ENCODE measurements at places on chromosomes 3 and 15. TPM values are rescaled to one million over a fixed set of nuclear protein-coding genes. Genes with fewer than 3 reads are reported as not detected.
A peak's percentile ranks its signal among the peaks of the same experiment; 100 is the strongest.

The SPSB4 gene
- not detected for total RNA-seq

The HYAL1 gene
- total RNA-seq = 0.14 TPM

The NEK10 gene
- 0.70 TPM for total RNA-seq

GRCh38 chr3:43872301-43872700 is 181.6 kb downstream of the ABHD5 start:
- DNase-seq = no peak
- peaks cover 32% of the 10 kb centered on the region for H3K27me3 ChIP-seq
- H3K27ac ChIP-seq = no peak overlapping the region
- no peaks in the 10 kb centered on the region for H3K4me1 ChIP-seq

- no peak overlapping the region for H3K4me3 ChIP-seq
- DNase-seq = peak; percentile 56
- no peaks in the 10 kb centered on the region for H3K27me3 ChIP-seq
- peaks cover 16% of the 10 kb centered on the region for H3K4me1 ChIP-seq
- peak overlapping the region; percentile 34 for H3K27ac ChIP-seq
These were observed 11.6 kb upstream of the VGLL4 start for GRCh38 chr3:11655196-11655928.

DNA sequence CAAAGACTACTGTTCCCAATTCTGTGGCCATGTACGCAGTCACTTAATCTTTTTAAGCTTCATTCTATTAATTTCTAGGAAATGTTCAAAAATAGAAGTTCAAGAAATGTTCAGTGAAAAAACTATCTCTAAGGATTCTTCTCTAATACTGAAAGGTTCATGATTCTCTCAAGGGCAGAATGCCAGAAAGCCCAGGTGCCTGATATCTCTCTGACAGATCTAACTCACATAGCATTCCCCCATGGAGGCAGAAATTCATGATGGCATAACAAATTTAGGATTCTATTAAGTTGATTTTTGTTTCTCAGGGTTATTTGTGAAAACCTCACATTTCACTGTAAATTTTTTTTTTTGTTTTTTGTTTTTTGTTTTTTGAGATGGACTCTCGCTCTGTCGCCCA is 17.5 kb downstream of the CHRM5 start:
- H3K36me3 ChIP-seq = no peaks in the 10 kb centered on the region
- DNase-seq = no peak
- no peaks in the 10 kb centered on the region for H3K27me3 ChIP-seq
- no peak overlapping the region for H3K4me3 ChIP-seq
- H3K4me1 ChIP-seq = peaks cover 8% of the 10 kb centered on the region

- H3K4me1 ChIP-seq = no peaks in the 10 kb centered on the region
- H3K36me3 ChIP-seq = peaks cover 22% of the 10 kb centered on the region
- no peak overlapping the region for H3K4me3 ChIP-seq
- no peak overlapping the region for H3K27ac ChIP-seq
- H3K27me3 ChIP-seq = no peaks in the 10 kb centered on the region
These were observed 21.0 kb downstream of the LSM3 start for GRCh38 chr3:14199641-14200040.

- no peak overlapping the region for H3K27ac ChIP-seq
- H3K27me3 ChIP-seq = no peaks in the 10 kb centered on the region
- no peak for DNase-seq
- no peak overlapping the region for H3K4me3 ChIP-seq
These were observed 592.4 kb downstream of the EPHA3 start for GRCh38 chr3:89699771-89700170.

- H3K27me3 ChIP-seq = no peaks in the 10 kb centered on the region
- no peak for DNase-seq
- no peaks in the 10 kb centered on the region for H3K4me1 ChIP-seq
- no peaks in the 10 kb centered on the region for H3K36me3 ChIP-seq
- no peak overlapping the region for H3K27ac ChIP-seq
These were observed 107.9 kb downstream of the MEIS2 start for GRCh38 chr15:36992454-36992853.

DNA sequence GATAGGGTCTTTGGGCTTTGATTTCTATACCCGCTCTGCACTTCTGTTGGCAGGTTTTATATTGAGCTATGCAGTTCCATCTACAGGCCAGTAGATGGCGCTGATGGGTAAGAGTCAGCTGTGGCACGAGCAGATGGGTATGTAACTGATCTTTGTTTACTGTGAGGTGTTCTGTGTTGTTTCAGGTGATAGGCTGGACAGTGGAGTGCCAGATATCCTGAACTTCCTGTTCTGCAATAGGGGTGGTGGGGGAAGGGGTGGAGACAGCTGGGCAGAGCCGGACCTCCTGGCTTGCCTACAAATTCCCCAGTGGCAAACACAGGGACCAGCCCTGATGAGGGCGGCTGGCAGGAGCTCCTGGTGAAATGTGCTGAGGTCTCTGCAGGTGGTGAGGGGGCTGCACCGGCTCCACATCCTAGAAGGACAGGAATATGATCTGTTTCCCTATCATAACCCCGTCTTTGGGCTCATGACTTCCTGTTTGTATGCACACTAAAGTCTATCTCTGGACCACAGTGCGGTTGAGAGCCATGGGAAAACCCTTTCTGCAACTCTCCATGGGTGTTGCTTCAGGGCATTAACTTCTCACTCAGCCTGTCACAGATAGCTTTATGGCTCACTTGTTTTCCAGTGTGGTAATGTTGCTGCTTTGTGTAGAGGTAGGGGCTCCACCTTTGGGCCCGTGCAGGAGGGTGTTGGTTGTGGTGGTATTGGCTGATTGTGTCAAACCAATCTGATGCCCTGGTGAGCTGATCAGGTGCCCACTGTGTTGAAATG is 13.4 kb upstream of the FAM98B start:
- H3K4me3 ChIP-seq = no peak overlapping the region
- H3K4me1 ChIP-seq = peaks cover 8% of the 10 kb centered on the region
- peak overlapping the region; percentile 7 for H3K27ac ChIP-seq
- peak; percentile 63 for DNase-seq
- H3K27me3 ChIP-seq = peaks cover 44% of the 10 kb centered on the region

- H3K27me3 ChIP-seq = no peaks in the 10 kb centered on the region
- H3K4me1 ChIP-seq = no peaks in the 10 kb centered on the region
- no peak overlapping the region for H3K4me3 ChIP-seq
- no peaks in the 10 kb centered on the region for H3K36me3 ChIP-seq
- DNase-seq = no peak
These were observed 146.3 kb downstream of the ALCAM start for GRCh38 chr3:105513042-105513441.

- no peaks in the 10 kb centered on the region for H3K4me1 ChIP-seq
- no peak overlapping the region for H3K27ac ChIP-seq
- H3K4me3 ChIP-seq = no peak overlapping the region
These were observed 1412.9 kb upstream of the ALCAM start for GRCh38 chr3:103953796-103954195.

GRCh38 chr3:13538520-13539291 is 10.2 kb upstream of the FBLN2 start:
- no peak overlapping the region for H3K27ac ChIP-seq
- peaks cover 29% of the 10 kb centered on the region for H3K4me1 ChIP-seq
- no peak for DNase-seq
- H3K27me3 ChIP-seq = peaks cover 49% of the 10 kb centered on the region

DNA sequence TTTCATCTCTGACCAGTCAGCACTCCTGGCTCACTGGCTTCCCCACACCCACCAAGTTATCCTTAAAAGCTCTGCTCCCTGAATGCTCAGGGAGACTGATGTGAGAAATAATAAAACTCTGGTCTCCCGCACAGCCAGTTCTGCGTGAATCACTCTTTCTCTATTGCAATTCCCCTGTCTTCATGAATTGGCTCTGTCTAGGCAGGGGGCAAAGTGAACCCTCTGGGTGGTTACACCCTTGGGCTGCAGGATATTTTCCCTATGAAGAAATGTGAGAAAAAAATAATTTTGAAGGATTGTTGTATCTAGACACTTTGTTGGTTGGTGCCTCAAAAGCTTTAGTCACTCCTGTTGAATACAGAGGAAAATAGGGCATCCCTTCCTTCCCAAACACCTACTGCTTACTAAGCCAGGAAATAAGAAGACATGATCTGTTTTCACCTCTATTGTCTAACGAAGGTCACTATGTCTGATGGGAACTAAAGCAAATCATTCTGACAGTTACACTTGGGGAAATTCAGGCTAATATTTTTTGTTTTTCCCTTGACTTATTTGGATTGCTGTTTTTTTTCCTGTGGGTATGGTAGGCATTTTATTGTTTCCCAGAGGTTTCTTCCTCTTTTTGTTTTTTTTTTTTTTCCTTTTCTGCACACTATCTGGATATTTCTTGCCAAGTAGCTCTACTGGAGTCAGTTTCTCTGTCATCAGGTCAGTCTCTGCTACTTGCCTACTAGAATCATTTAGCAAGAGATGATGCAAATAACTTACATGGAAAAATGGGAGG is 15.3 kb upstream of the TNFSF10 start:
- no peak for DNase-seq
- H3K27ac ChIP-seq = peak overlapping the region; percentile 81
- H3K27me3 ChIP-seq = no peaks in the 10 kb centered on the region

DNA sequence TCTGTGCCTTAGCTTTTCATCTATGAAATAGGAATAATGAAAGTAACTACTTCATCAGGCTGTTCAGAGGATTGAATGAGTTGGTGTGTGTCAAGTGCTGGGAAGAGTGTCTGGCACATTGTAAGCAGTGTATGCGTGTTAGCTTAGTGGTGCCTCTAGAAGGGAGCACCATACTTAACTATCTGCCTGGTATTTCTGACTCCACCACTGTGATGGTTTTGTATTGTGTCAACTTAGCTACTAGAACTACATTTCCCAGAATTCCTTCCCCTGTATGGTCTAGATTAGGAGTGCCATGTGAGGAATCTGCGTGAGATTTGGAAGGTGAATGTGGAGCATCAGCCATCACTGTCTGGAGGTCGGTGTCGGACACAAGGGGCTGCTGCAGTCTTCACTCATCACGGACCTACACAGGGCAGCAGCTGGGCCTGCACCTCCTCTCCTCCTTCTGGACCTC is 115.4 kb upstream of the GALNT15 start:
- H3K27ac ChIP-seq = no peak overlapping the region
- no peak for DNase-seq
- no peaks in the 10 kb centered on the region for H3K36me3 ChIP-seq
- H3K4me1 ChIP-seq = no peaks in the 10 kb centered on the region
- H3K4me3 ChIP-seq = no peak overlapping the region
- H3K27me3 ChIP-seq = peaks cover 9% of the 10 kb centered on the region
